ENCODE measurements at places on chromosomes 16 and 17. TPM values are rescaled to one million over a fixed set of nuclear protein-coding genes. Genes with fewer than 3 reads are reported as not detected.

Gene RRN3
- 46.9 TPM for total RNA-seq

Gene OR3A2
- total RNA-seq, result 3.0 TPM

Gene CLEC3A
- total RNA-seq, result not detected

Gene DPH1
- 26.8 TPM for total RNA-seq

All from cerebellum (tissue), 4 donors.